ENCODE measurements at places on chromosomes 3 and 15. TPM values are rescaled to one million over a fixed set of nuclear protein-coding genes. Genes with fewer than 3 reads are reported as not detected.

DNA sequence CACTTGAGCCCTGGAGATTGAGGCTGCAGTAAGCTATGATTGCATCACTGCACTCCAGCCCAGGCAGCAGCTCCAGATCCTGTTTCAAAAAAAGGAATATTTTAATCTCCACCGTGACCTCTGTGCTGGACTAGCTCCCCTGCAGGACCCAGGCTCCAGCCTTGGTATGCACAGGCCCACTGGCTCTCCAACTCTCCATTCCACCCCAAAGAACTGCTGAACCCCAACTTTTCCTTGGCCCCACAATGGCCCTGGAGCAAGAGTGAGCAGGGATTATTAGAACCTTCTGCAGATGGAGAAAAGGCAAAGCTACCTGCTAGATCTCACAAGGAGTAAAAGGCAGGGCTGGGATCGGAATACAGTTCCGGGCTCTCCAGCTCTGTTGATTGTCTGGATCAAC lies 32.8 kb upstream of the SFMBT1 start:
- DNase-seq = no peak
- no peaks in the 10 kb centered on the region for H3K36me3 ChIP-seq
- no peaks in the 10 kb centered on the region for H3K27me3 ChIP-seq

GRCh38 chr3:188698436-188698835 lies 473.3 kb upstream of the TPRG1 start:
- no peak for DNase-seq
- no peak overlapping the region for H3K27ac ChIP-seq
- H3K4me1 ChIP-seq = peaks cover 59% of the 10 kb centered on the region
- H3K36me3 ChIP-seq = no peaks in the 10 kb centered on the region

DNA sequence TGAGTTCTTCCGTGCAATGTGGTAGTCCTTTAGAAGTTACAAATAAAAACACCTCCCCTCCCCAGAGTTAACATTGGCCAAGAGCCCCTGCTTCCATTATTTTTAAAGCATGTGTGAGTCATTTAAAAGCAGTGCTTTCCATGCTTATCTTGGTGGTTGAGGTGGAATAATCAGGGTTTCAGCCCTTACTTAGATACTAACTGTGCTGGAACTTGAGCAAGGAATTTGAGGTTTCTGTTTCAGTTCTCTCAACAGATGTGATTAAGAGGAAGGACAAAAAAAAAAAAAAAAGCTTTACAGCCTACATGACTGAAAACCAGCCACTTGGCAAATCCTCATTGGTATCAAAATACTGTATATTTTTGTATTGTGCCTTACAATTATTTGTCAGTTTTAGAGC lies 64.5 kb downstream of the CGNL1 start:
- peaks cover 3% of the 10 kb centered on the region for H3K4me1 ChIP-seq
- H3K36me3 ChIP-seq = no peaks in the 10 kb centered on the region
- DNase-seq = no peak
- no peaks in the 10 kb centered on the region for H3K27me3 ChIP-seq
- peak overlapping the region; percentile 45 for H3K27ac ChIP-seq

Gene EXD1
- not detected for total RNA-seq

Gene FRMD4B
- 86.1 TPM for total RNA-seq

Gene SLC12A1
- total RNA-seq = 0.68 TPM

Gene CGNL1
- 11.8 TPM for total RNA-seq

Gene CHRD
- total RNA-seq = 21.7 TPM

Gene MAN2A2
- 59.7 TPM for total RNA-seq

Gene TRIM71
- total RNA-seq = not detected

All from thoracic aorta (tissue), 2 donors.